Activated CD4-positive, alpha-beta memory T cell treated with anti-CD3 and anti-CD28 coated beads, Interleukin-2, amount 10 ng/mL, durations not matched to agents 7 days and 5 days (primary cell): ENCODE measurements at places on chromosomes 2 and 18.

- H3K4me1 ChIP-seq: no peaks in the 10 kb centered on the region
- DNase-seq: no peak
- no peaks in the 10 kb centered on the region for H3K36me3 ChIP-seq
- H3K4me3 ChIP-seq: no peak overlapping the region
- H3K27me3 ChIP-seq: no peaks in the 10 kb centered on the region
Observed at GRCh38 chr2:99832926-99833325, 309.5 kb downstream of the AFF3 start.

DNA sequence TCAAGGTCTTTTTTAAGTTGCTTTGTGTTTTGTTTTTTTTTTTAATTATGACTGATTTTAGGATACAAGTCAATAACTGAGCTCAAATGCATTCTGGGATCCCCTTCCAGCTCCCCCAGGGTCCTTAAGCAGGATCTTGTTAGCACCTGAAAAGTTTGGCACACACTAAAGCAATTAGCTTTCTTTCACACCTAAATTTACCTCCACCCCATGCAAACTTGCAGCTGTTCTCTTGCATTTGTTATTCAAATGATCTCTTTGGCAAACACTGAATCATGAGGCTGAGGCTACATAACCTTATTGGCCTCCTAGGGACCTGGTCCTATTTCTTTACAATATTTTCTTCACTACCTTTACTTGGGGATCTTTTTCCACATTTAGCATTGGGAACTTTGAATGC, 2026.1 kb upstream of the CELF4 start:
- no peaks in the 10 kb centered on the region for H3K27me3 ChIP-seq
- H3K4me1 ChIP-seq: no peaks in the 10 kb centered on the region
- no peak overlapping the region for H3K4me3 ChIP-seq
- no peaks in the 10 kb centered on the region for H3K36me3 ChIP-seq
- DNase-seq: no peak

GRCh38 chr2:28352104-28352503, 40.6 kb upstream of the FOSL2 start:
- peaks cover 44% of the 10 kb centered on the region for H3K4me1 ChIP-seq
- no peak overlapping the region for H3K27ac ChIP-seq
- DNase-seq: no peak
- no peaks in the 10 kb centered on the region for H3K27me3 ChIP-seq
- no peak overlapping the region for H3K4me3 ChIP-seq

GRCh38 chr2:173828189-173829142, 136.7 kb downstream of the SP3 start:
- H3K27me3 ChIP-seq: peaks cover 26% of the 10 kb centered on the region
- no peak overlapping the region for H3K4me3 ChIP-seq
- no peaks in the 10 kb centered on the region for H3K36me3 ChIP-seq

DNA sequence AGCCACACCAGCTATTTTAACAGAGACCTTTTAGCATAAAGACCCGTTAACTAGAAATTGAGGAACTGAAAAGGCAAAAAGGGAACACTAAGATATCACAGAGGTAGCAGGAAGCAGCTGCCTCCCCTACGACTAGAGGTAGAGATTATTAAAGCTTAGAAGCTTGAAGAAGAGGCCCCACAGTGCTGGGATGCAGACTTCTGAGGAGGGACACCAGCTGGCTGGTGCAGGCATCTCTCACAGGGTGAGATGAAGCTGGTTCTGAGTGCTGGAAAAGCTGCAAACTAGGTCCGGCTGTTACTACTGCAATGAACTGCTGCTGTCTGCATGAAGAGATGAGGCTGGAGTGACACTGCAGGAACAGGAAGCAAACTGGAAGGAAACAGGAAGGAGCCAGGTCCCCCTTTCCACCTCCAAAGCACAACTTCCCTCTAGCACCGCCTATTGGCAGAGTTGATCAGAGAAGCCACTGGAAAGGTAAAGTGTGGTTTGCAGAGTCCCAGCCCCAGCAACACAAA, 61.2 kb upstream of the MRPS9 start:
- H3K27me3 ChIP-seq: no peaks in the 10 kb centered on the region
- H3K36me3 ChIP-seq: no peaks in the 10 kb centered on the region
- no peak overlapping the region for H3K4me3 ChIP-seq

DNA sequence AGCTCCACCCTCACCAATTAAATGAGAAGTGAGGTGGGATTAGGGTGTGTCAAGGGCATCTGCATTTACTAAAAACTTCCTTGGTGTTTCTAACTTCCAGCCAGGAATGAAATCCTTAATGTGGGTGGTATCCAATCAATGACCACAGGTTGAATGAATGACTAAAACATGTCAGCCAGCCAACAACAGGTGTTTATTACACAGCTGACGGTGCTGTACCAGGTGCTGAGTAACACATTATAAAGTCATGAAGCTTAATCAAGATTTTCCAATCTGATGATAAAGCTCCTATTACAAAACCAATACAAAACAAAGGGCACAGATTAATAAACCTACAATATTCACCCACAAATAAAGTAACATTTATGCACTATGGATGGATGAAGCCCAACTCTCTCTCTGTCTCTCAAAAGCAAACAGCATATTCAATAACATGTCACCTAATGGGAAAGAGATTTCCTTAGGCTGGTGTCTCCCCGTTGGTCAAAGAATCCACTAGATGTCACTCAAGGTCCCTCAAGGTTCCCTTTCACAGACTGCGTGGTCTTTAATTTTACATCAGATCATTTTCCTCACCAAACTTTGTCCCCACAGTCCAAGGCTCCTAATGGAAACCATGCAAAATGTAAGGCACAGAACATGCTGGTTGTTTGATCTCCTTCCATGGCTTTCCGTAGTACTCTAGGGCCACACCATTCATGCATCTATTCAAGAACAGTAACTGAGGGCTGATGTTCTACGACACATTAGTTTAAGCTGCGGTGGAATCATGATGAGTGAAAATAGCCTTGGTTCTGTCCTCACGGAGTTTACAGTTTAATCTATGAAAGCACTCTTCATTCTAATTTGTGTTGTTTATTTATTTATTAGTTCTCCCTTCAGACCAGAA, 6.4 kb upstream of the PTPN4 start:
- DNase-seq: peak; percentile 24
- no peak overlapping the region for H3K4me3 ChIP-seq
- peaks cover 11% of the 10 kb centered on the region for H3K27me3 ChIP-seq
- no peaks in the 10 kb centered on the region for H3K36me3 ChIP-seq
- no peak overlapping the region for H3K27ac ChIP-seq

- peaks cover 70% of the 10 kb centered on the region for H3K4me1 ChIP-seq
- H3K27ac ChIP-seq: peak overlapping the region; percentile 36
- no peak overlapping the region for H3K4me3 ChIP-seq
- peak; percentile 11 for DNase-seq
- H3K27me3 ChIP-seq: no peaks in the 10 kb centered on the region
Observed at GRCh38 chr18:48831113-48831759, 119.5 kb downstream of the SMAD7 start.

DNA sequence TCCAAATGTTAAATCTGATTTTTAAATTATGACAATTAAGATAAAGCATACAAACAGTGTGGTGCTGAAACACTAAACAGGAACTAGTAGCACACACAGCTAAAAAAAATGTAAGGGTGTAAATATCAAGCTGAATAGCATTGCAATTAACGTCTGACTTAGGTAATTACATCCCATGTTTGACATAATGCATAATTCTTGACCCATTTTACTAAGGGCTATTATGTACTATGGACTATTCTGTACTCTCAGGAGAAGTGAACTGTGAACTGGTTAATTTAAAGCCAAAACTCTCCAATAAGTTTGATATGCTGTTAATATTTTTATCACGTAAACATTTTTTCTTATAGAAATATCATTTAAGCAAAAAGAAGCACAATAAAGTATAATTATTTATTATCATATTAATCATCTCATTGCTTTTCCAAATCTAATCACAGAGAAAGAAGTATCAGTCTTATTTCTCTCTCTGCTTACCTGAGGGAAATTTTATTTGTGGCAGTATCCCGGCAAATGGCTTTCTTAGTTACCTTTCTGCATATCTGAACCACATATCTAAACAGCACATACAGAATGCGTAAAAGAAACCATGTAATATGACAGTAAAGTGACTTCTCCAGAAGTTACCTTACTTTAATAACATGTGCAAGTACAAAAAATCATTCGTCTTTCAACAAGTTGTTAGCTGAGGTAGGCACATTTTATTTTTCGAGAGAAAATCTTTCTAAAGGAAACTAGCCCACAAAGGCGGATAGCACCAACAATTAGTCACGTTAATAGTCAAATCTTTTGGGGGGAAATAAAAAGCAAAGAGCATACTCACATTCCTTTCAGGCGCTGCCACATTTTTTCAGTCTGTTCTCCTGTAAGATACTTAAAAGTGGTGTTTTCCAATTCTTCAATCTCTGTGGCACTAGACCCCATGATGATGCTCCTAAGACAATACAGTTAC, 94.9 kb upstream of the PDE1A start:
- H3K4me3 ChIP-seq: no peak overlapping the region
- no peak for DNase-seq
- H3K27me3 ChIP-seq: no peaks in the 10 kb centered on the region
- H3K4me1 ChIP-seq: no peaks in the 10 kb centered on the region
- no peak overlapping the region for H3K27ac ChIP-seq

- no peaks in the 10 kb centered on the region for H3K27me3 ChIP-seq
- H3K4me3 ChIP-seq: no peak overlapping the region
- no peaks in the 10 kb centered on the region for H3K36me3 ChIP-seq
- DNase-seq: no peak
- H3K27ac ChIP-seq: no peak overlapping the region
Observed at GRCh38 chr18:8868276-8868675, 162.9 kb downstream of the MTCL1 start.

- no peaks in the 10 kb centered on the region for H3K4me1 ChIP-seq
- no peak for DNase-seq
- no peak overlapping the region for H3K27ac ChIP-seq
- peaks cover 9% of the 10 kb centered on the region for H3K27me3 ChIP-seq
- H3K4me3 ChIP-seq: no peak overlapping the region
- no peaks in the 10 kb centered on the region for H3K36me3 ChIP-seq
Observed at GRCh38 chr18:59208602-59209125, 11.3 kb upstream of the GRP start.

DNA sequence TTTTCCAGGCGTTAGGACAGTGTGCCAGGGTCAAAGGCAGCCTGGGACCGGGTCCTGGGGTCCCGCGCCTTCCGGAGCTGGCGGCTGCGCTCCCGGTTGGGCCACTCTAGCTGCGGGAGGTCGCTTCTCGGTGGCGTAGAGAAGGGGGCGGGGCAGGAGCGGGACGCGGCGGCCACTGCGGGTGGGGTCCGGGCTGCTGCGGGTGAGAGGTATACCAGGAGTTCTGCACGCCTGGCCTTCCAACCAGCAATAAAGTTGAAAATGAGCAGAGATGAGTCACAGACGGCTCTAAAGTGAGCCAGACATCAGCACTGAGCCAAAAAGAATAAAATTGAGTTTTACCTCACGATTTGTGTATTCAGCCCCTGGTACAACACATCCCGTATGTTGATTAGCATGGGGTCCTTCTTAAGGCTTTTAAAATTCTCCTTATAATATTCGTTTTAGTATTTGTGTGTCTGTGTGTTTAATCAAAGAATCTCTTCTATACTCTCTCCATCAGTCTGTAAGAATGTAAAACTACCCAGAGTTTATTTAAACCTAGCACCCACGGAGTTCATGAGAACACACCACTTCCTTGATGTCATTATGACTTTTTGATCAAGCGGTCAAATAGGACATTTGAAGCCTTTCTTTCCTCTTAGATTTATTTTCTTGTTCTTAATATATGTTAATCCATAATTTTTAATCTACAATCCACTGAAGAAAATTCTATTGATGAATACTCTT, at the start of gene C1GALT1C1L:
TSS of gene C1GALT1C1L (minus strand) at position 108 of the 729 bp plus-strand sequence. CDS start at position 1, 107 bp downstream.
- no peaks in the 10 kb centered on the region for H3K36me3 ChIP-seq
- DNase-seq: no peak
- H3K4me3 ChIP-seq: peak within 1 kb of the TSS; percentile 21

GRCh38 chr2:157899125-157899839, 23.2 kb upstream of the ACVR1 start:
- H3K36me3 ChIP-seq: peaks cover 5% of the 10 kb centered on the region
- H3K27ac ChIP-seq: peak overlapping the region; percentile 99
- H3K4me1 ChIP-seq: peaks cover 73% of the 10 kb centered on the region
- peak overlapping the region; percentile 81 for H3K4me3 ChIP-seq
- peak; percentile 39 for DNase-seq

- DNase-seq: no peak
- no peaks in the 10 kb centered on the region for H3K27me3 ChIP-seq
- no peak overlapping the region for H3K4me3 ChIP-seq
- peaks cover 43% of the 10 kb centered on the region for H3K36me3 ChIP-seq
- no peak overlapping the region for H3K27ac ChIP-seq
Observed at GRCh38 chr18:12958478-12958877, 10.7 kb downstream of the SEH1L start.

GRCh38 chr2:62208758-62209114, 12.8 kb downstream of the B3GNT2 start:
- DNase-seq: no peak
- peaks cover 16% of the 10 kb centered on the region for H3K4me1 ChIP-seq
- H3K27me3 ChIP-seq: no peaks in the 10 kb centered on the region
- no peak overlapping the region for H3K4me3 ChIP-seq
- peaks cover 69% of the 10 kb centered on the region for H3K36me3 ChIP-seq
- H3K27ac ChIP-seq: no peak overlapping the region

DNA sequence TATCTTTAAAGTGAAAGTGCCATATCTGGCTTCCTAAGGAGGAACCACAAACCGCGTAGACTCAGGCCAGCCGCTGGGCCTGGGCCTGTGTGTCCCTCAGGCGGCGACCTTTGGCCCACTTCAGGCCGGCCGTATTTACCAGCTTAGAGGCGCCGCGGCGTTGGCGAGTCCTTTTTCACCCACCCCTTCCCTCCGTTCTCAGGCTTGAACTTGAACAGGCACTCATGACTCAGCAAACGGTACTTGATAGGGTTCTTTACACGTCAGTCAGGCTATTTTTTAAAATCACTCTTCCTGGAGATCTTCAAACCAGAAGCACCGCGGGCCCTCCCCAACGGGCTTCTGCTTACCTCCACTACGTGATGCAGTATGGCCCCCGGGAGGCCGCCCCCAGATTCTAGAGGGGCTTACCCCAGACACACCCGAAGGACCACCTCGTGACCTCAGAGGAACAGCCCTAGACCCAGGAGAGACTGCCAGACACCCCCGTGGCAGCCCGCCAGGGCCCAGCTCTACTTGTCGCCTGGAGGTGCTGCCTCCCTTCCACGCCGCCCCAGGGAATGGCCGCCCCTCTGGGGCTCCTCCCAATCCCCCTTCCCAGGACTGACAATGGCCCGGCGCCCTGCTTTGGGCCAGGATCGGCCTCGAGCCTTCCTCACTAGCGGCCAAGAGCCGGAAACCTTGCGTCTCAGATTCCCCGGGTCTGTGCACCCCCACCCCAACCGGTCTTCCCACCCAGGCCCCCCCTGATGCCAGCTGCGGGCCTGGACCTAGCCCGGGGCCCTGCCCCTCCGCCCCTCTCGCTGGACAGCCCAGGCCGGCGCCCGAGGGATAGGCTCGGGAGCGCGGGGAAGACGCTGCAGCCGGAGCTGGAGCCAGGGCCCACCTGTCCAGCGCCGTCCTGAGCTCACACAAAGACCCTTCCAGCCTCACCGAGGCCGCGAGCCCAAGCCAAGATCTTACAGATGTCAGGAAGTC, 33.8 kb upstream of the IMPA2 start:
- no peaks in the 10 kb centered on the region for H3K36me3 ChIP-seq
- peak; percentile 56 for DNase-seq
- H3K4me3 ChIP-seq: peak overlapping the region; percentile 53
- H3K4me1 ChIP-seq: peaks cover 21% of the 10 kb centered on the region
- peak overlapping the region; percentile 48 for H3K27ac ChIP-seq

GRCh38 chr2:102251042-102251848, 60.1 kb upstream of the IL1RL1 start:
- H3K4me3 ChIP-seq: peak overlapping the region; percentile 76
- H3K36me3 ChIP-seq: peaks cover 8% of the 10 kb centered on the region
- peak; percentile 69 for DNase-seq
- H3K27ac ChIP-seq: peak overlapping the region; percentile 61
- H3K27me3 ChIP-seq: peaks cover 6% of the 10 kb centered on the region
